Choroid plexus epithelial cell (primary cell): ENCODE measurements at places on chromosomes 7 and 10.

GRCh38 chr7:79453558-79454360 lies at the start of gene MAGI2:
Gene MAGI2 (minus strand): TSS chr7:79453667. CDS start chr7:79453320, 347 bp downstream.
- peak; percentile 91 for DNase-seq

DNA sequence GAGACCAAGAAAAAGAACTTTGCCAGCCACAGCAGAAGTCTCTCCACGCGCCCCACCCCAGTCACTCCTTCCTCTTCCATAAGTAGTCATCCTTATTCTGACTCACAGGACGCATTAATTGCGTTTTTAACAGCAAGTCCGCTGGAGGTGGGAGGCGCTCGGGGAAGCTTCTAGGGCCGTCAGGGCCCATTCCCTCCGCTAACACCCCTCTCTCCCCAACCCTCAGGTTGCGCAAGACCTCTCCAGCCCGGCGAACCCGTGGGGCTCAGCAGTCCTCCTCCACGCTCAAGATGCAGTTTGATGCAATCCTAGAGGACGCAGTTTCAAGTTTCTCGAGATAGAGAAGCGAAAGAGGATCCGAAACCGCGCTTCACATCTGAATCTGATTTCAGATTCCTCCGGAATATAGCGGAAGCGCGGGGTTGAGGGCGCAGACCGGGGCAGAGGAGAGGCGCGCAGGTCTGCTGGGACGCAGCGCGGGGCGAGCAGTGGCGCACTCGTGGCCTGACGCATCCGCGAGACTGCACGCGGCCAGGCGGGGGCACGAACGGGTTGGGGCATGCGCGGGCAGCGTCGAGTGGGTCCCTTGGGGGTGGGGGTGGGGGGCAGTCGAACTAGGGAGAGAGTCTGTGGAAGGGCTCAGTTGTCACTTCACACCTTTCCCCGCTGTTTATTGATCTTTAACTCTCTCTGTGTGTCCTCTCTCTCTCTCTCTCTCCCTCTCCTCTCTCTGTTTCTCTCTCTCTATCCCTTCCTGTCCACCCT lies 37.8 kb upstream of the PSAP start:
- peak; percentile 88 for DNase-seq

DNA sequence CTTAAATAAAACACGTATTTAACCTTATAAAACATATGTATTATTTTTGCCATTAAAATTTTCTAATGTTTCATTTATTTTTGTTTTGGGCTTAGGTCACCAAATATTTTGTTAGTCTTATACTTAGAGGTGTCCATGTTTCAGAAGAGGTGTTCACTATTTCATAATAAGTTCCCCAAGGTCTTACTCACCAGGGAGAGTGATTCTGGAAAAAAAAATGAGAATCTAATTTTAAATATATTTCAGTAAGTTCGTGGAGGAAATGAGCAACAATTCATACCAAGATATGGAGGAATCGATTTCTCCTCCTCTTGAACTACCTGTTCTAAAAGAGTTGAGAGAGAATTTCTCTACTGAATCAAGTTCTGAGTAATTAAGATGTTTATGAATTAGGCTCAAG lies 271.6 kb upstream of the SLC26A5 start:
- DNase-seq = no peak

DNA sequence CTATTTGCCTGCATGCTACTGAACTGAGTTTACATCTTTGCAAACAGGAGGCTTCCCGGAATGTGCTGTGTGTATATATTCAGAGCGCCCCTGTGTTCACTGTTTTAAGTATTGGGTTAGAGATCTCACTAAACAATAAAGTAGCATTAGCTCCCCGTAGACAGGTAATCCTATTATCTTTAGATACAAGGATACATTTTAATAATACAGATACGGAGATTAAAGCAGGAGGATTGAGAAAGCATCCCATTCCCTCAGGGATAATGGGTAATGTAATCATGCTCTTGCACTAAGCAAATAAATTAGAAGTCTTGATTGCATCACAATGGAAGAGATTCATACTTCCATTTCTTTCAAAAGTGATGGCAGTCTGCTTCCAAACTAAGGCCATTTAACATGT lies 809.0 kb downstream of the NRG3 start:
- DNase-seq = no peak

GRCh38 chr10:63265683-63266235 lies 132.6 kb downstream of the NRBF2 start:
- DNase-seq = no peak

- no peak for DNase-seq
Observed at GRCh38 chr10:84038035-84038434, 101.3 kb upstream of the GHITM start.

- peak; percentile 6 for DNase-seq
Observed at GRCh38 chr7:136033413-136034031, 56.4 kb upstream of the MTPN start.

DNA sequence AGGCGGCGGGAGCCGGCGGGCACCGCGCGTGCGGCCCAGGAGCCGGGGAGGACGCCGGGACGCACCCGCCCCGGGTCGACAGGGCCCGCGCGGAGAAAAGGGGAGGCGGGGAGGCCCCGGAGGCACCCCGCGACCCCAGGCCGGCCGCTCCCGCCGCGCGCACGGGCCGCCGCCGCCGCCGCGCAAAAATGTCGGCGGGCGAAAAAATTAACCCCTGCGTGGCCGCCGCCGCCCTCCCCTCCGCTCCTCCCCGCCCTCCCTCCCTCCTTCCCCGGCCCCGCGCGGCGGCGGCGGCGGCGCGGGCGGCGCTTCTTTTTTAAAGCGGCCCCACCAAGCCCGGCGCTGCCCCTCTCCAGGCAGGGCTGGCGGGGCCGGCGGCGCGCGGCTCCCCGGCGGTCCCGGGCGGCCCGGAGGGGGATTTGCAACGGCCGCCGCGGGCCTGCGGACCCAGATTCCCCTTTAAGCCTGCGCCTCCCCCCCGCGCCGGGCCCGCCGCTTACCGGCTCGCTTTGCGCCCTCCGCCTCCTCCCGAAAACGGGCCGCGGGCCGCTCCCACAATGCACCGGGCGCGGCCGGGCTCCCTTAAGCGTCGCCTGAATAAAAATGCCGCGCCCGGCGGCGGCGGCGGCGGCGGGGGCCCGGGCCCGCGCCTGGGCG lies 465 bp downstream of the SEPHS1 start:
- DNase-seq = peak; percentile 78

GRCh38 chr7:132333301-132333700 lies 243.0 kb downstream of the PLXNA4 start:
- no peak for DNase-seq

GRCh38 chr7:16450366-16450765 lies 15.2 kb downstream of the SOSTDC1 start:
- DNase-seq = no peak

DNA sequence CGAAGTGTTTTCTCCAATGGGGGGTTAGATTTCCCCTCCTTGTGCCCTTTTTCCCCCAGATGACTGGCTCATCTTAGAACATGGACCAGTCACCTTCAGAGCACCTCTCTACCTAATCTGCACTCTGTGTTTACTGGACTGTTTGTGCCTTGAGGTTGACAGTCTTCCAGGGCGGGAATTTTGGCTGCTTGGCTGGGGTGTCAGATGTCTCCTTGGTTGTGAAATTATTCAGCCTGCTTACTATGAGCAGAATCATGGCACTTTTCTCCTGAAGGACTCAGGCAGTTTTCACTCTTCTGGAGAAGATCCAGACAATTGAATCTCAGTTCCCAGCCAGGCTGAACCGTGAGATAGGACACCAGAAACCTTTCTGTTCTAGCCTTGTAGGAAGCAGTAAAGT lies 60.3 kb upstream of the NFKB2 start:
- DNase-seq = peak; percentile 39

DNA sequence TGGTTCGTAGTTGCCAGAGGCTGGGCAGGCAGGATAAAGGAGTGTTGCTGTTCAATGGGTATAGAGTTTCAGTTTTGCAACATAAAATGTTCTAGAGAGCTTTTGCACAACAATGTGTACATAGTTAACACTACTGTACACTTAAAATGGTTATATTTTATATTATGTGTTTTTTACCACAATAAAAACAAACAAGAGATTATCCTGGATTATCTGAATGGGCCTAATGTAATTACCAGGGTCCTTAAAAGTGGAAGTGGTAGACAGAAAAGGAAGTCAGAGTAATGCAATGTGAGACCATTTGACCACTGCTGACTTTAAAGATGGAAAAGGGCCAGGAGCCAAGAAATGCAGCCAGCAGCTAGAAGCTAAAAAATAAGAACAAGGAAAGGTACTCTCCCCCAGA lies 159.7 kb downstream of the SGMS1 start:
- peak; percentile 74 for DNase-seq

GRCh38 chr10:79424221-79425073 lies 21.0 kb downstream of the ZCCHC24 start:
- peak; percentile 61 for DNase-seq

DNA sequence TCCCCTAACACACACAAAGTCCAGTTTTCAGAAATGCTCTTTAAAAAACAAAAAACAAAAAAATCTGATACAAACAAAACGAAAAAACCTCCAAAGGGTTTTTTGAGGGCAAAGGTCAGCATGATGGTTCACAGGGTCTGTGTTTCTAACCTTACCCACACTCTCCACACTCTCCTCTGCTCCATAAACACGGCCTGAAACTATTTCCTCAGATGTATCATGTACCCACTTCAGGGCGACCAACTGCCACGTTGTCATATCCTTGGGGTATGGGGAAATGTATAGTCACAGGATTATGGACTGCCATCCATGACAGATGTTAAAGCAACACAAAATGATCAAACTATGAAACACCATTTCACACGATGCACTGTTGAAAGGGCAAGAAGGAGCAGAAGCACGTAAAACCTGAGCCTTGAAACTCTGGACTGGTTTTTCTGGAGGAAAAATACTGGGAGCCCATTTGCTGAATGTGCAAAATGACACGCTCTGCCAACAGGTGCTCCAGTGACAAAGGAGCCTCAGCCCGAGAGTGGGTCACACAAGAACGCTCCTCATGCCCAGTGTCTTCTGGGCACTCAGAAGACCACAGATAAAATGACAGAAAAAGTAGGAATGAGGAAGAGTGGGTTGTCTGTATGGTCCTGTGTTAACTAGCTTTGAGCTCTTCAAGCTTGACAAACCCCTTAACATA lies 15.8 kb downstream of the NAPEPLD start:
- no peak for DNase-seq

DNA sequence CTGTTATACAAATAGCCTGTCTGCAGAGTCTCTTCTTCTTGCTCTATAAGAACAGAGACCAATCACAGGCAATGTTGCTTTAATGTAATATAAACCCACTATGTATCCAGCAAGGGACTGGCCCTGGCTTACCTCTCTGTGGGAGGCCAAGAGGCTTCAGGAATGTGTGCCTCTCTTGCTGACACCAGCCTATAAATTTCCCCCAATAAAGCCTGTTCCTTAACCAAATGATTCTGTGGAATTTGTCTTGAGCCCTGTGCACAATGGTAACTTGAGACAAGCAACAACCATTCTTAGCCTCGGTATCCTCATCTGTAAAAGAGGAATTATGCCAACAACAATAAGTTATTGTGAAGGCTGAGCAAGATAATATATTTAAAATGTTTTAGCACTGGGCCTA lies 563.7 kb downstream of the GRM8 start:
- peak; percentile 82 for DNase-seq

DNA sequence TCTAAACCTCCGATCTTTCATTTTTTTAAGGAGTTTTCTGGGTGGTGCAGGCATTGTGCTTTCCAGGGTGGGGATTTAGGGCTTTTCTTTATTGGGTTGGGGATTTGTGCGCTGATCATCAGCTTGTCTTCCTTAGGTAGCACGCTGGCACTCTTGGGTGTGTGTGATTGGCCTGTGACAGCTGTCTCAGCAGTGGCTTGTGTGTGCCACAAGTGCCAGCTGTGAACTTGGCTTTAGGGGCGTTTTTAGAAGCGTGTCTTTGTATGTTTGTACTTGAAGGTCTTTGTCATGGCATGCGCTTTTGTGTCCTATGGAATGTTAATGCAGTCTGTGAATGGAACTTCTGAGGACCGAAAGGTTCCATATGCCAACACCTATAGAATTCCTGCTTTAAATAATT lies 788 bp downstream of the AKAP9 start:
- DNase-seq = peak; percentile 22

GRCh38 chr7:30980751-30981150 lies 17.0 kb downstream of the GHRHR start:
- no peak for DNase-seq

DNA sequence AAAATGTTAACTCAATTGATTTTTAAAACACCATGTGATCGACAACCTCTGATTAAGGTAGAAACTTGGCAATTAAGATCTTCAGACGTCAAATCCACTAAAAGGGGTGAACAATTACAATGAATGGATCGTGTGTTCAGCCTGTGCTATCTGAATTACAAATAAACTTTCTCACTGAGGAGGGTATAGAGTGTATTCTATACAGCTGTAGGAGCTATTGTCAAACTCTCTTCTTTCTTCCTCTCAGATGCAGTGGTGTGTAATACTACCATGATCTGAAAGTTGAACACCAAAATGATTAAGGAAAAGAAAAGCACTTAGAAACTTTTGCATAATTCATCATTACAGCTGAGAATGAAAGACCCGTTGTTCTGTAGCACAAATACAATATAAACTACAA lies 32.2 kb upstream of the MACC1 start:
- no peak for DNase-seq

GRCh38 chr7:36658335-36659171 lies 65.7 kb downstream of the AOAH start:
- peak; percentile 86 for DNase-seq

DNA sequence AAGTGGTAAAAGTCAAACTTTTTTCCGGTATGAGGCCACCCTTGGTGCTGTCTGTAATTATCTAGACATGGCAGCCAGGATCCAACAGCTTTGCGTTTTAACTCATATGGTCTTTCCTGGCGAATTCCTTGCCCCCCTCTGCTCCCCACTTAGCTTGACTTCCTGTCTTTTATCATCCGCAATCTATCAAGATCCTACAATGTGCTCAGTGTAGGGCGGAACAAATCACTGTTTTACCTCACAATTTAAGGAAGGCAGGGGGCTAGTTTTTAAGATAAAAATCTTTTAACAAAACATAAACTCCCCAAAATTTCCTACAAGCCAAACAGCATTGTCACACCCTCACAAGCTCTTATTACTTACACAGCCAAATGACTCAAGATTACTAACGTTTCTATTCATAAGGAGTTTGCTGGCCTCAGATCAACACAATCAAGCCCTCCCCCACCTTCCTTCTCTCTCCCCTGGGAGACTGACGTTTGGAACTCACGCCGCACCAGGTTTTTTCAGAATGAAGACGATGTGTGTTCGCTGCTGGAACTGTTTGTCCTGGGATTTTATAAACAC lies 1.3 kb upstream of the CDK14 start:
- peak; percentile 75 for DNase-seq

DNA sequence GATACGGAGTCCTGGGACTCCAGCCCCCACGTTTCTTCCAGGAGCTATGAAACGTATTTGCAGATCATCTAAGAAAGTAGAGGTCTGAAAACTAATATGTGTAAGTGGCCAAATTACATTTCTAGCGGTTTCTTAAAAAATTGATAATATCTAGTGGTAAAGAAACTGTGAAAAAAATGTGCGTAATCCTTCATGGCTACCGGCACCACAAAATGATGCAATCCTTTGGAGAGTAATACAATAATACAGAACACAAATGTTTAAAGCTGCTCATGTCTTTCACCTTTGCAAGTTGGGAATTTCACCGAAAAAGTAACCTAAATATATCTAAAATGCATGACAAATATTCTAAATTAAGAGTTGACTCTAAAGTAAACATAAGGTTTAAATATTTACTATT lies 742.1 kb downstream of the GRID1 start:
- DNase-seq = no peak
